ENCODE measurements at places on chromosomes 3 and 15.
A peak's percentile ranks its signal among the peaks of the same experiment; 100 is the strongest.

- no peak for DNase-seq
Observed at GRCh38 chr3:138443091-138443490, 8.7 kb downstream of the ESYT3 start.

GRCh38 chr15:78457101-78457500, 19.1 kb downstream of the IREB2 start:
- DNase-seq = no peak

DNA sequence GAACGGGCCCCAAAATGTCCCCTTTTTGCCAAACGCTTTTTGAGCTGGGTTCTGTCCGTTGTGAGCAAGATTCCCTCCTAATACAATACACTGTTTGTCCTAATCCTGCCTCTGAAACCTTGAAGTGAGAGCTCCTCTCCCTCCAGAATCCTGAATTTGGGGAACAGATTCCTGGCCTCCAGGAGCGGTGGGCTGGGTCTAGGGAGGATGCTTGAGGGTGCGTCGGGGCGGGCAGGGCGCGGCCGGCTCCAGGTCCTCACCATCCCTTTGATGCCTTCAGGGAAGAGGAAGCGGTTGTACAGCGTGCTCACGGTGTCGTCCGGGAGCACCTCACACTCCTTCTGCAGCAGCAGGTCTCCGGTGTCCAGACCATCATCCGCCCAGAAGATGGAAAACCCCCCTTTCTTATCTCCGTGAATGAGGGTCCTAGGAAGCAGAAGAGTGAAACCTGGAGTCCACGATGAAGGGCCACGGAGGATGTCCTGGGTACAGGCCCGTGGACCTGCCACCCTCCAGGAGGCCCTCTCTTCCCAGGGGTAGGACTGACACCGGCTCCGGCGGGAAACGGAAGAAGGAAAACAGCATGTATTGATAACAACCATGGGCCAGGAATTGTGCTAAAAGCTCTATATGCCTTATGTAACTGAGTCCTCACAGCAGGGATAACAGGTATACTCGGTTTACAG, 23.2 kb downstream of the ALDH1L1 start:
- DNase-seq = no peak

- peak; percentile 41 for DNase-seq
Observed at GRCh38 chr15:90620379-90621067, 90.8 kb downstream of the CRTC3 start.

DNA sequence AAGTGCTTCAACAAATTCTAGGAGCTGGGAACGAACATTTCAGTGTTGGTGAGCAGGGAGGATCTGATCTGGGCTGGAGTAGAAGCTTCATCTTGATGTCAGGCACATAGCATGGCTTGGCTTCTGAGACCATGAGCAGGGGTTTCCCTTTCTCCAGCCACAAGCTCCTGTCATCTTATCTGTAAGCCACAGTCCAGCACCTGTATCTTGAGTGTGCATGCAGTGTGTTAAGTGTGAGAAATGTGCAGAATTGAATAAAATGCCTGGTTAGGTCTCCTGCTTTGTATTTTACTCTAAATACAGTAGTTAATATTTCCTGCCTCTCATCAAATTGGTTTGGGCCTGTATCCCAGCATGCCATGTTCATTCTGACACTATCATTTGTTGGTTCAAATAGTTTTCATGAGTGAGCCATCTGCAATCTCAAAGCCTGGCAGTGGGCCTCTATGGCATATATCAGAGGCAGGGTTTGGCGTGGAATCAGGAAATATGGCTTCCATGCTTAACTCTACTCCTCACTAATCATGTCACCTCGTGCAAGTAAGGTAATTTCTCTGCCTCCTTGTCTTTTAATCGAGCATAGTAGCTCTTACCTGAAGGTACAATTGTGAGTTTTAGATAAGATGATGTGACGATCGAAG, 43.3 kb downstream of the TLNRD1 start:
- no peak for DNase-seq

- DNase-seq = no peak
Observed at GRCh38 chr15:57025264-57025926, 107.0 kb downstream of the TCF12 start.

GRCh38 chr3:133996251-133996661, 33.5 kb downstream of the SLCO2A1 start:
- DNase-seq = no peak

DNA sequence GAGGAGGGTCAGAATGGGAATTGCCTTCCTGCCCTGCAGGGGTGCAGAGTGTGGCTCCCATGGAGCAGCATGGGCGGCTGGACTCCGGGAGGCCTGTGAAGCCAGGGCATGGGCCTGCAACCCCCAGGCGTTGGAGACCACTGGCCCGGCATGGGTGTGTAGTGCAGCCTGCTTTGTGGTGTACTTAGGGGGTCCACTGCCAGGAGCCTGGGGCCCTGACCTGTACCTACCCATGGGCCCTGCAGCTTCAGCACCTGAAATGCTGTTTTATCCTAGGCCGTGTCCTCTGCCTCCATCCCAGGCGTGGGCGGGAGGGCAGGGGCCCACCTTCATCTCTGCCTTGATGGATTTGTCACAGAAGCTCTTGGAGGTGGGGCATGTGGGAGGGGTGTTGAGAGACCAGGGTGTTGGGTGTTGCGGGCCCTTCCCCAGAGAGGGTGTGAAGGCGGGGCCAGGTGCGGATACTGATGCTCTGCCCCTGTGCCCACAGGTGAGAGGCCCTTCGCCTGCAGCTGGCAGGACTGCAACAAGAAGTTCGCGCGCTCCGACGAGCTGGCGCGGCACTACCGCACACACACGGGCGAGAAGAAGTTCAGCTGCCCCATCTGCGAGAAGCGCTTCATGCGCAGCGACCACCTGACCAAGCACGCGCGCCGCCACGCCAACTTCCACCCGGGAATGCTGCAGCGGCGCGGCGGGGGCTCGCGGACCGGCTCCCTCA, 45.0 kb downstream of the KLF13 start:
- DNase-seq = no peak

- no peak for DNase-seq
Observed at GRCh38 chr3:48088056-48088748, 72.0 kb upstream of the MAP4 start.

All from activated T-cell treated with anti-CD3 and anti-CD28 coated beads, Interleukin-2, amount 50 U/mL, for 24 hours (primary cell).